ENCODE measurements at places on chromosomes 7 and 10.
A peak's percentile ranks its signal among the peaks of the same experiment; 100 is the strongest.

GRCh38 chr7:105932835-105933477, 30.1 kb upstream of the CDHR3 start:
- no peak for DNase-seq

- peak; percentile 78 for DNase-seq
Observed at GRCh38 chr7:65269150-65269856, 104.4 kb upstream of the ZNF92 start.

DNA sequence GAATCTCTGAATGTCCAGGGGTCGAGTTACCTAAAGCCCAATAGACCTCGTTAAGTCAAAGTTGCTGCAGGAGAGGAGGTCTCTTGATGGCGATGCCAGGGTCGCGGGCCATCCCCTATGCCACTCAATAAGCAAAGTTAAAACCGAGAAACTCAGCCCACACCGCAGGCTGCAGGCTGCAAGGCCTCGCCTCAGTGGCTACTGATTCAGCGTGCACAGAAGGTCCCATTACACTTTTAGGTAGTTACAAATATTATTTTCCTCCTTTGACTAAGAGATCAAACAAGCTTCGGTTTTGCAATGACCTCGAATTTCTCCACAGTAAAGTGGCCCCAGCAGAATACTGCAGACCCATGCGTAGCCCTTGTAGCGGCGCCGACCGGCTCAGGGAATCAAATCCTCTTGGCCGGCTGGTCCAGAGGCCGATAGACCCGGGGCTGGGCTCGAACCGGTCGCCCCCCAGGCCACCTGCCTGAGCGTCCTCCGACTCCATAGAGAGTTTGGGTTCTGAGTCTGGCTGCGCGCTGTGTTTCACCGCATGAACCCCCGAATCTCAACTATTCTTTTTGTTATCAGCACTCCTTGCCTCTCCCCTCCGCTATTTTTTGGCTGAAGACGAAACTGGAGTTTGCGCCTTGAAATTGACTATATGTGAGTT, 2.3 kb downstream of the C1QL3 start:
- no peak for DNase-seq

- DNase-seq = no peak
Observed at GRCh38 chr10:860519-860918, 71.0 kb downstream of the LARP4B start.

GRCh38 chr10:13885238-13885990, 298.6 kb downstream of the PRPF18 start:
- DNase-seq = no peak

DNA sequence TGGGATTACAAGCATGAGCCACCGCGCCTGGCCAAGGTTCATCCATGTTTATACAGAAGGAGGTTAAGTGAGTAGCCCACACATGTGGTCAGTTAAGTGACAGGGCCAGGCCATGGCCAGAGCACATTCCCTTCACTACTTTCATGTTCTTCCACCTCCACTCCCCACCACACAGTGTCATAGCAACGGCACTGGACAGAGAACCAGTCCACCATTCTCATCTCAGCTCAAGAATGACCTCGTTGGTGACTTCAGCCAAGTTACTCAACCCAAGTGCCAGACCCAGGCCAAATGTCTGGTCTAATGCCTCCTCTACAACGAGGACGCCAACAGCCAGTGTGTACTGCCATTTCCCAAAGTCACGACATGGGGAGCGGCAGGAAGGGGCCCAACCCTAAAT, 62.4 kb downstream of the INHBA start:
- no peak for DNase-seq

DNA sequence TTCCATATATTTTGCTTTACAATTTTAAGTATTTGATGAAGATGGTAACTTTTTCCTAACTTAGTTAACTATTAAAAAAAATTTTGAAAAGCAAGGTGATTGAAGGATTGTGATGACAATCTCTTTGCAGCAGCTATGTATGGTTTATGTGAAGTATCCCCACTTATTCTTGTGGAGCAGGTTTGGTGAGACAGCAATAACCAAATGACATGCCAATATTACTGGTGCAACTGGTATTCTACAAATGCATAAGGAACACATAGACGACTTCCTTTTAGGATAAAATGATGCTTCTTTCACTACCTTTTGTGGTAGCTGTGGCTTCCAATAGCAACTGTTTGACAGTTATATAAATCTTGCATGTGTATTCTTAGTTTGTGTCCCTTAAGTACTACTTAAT, 465.3 kb downstream of the PLXDC2 start:
- DNase-seq = no peak

GRCh38 chr10:8967061-8967460, 912.6 kb downstream of the GATA3 start:
- DNase-seq = no peak

- no peak for DNase-seq
Observed at GRCh38 chr7:24974026-24974832, 5.7 kb downstream of the OSBPL3 start.

DNA sequence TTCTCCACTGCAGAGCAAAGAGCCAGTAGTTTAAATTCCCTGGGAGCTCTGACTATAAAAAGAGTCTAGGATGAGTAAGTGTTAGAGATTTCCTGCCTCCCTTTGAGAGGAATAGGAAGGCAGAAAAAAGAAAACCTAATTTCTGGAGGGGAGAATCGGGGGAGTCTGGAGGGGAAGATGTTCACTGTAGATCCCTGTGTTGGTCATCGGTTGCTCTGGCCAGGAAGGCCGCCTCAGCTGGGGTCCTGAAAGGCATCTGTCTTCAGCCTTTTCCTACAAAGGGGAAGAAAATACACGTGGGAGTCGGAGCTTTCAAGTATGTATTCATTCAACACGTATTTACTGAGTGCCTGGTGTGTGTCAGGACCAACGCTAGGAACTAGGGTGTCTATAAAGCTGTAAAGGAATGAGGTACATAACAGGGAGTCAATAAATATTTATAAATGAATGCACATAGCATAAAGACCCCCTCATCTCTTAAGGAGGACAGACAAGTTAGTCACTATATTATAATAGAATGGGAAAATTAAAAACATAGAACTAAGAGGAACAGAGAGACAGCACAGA, 101.1 kb downstream of the ICA1 start:
- no peak for DNase-seq

DNA sequence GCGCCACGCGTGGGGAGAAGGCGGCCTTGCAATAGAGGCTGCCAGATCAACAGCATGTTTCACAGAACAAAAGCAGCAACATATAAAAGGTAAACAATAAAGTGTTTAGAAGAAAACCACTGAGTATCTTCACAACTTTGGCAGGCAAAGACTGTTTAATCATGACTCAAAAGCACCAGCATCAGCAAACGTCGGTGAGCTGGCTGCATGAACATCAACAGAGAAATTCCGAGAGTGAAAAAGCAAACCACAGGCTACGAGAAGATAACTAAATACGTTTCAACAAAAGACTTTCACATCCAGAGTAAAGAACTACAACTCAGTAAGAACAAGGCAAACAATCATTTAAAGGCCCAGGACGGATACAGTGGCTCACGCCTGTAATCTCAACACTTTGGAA, 172.0 kb downstream of the MAD1L1 start:
- no peak for DNase-seq

DNA sequence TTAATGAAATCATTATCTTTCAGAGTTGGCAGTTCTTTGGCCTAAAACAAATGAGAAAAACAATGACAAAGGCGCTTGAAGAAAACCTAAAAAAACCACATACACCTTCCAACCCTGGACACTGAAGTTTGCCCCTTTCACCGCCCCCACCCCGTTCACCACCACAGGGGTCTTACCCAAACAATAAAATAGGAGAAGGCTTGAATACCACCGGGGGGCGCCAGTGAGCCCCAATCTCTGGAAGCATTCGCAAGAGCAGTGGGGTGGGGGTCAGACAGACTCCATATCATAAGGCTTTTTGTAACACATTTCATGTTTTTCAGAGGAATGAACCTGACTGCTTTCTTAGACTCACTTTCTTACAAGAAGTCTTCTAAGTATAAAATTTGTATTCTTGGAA, 163.6 kb downstream of the PIP4K2A start:
- no peak for DNase-seq

- DNase-seq = no peak
Observed at GRCh38 chr10:69640196-69640980, 10.3 kb downstream of the FAM241B start.

DNA sequence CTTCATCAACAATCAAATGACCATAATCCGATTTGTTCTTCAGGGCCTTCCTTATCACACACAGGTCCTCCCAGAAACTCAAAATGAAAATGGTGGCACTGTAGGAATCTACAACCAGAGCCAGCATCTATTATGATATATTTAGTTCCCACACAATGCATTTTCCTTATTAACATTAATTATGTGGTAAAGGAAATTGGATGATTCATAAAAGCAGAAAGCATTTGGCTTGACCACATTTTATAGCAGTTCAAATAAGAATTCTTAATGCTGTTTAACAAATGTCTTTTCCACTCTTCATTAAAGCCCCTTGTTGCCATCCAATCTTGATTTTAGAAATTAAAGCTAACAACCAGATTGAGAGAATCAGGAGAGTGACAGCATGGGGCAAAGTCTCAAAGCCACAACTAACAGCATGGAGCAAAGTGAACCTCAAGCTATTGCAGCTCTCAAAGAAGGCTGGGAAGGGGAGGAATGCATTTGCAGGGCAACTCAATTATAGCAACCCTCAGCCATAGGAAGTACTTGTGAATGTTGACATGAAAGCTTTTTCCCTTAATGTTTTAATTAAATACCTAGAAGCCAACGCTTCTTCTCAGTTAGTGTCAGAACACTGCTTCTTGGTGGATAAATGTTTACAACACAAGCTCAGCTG, 549.1 kb downstream of the NXPH1 start:
- DNase-seq = no peak

DNA sequence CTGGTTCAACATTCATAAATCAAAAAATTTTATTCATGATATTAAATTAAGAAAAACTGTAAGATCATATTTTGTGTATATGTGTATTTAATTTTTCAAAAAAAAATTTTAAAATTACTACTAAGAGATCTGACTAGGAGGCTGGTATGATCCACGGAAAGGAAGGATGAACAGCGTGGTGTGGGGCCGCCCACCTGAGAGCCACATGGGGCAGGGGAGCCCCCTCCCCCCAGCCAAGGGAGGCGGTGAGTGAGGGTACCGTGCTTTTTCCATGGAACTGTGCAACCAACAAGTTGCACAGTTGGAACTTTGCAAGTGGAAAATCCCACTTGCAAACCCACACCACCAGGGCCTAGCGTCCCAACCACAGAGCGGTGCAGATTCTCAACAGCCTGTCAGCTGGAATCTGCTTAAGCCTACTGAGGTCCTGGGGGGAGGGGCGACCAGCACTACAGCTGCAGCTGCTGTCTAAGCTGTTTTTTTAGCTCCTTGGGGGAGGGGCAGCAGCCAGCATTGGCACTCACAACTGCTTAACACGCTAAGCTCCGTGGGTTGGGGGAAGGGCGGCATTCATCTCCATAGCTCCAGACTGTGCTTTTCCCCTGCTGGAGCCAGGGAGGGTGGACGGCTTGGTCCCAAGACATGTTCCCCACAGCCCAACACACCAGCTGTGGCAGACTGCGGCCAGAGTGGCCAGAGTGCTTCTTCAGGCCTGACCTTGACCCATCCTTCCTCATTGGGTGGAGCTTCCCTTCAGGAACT, 94.2 kb upstream of the IGFBP3 start:
- no peak for DNase-seq

DNA sequence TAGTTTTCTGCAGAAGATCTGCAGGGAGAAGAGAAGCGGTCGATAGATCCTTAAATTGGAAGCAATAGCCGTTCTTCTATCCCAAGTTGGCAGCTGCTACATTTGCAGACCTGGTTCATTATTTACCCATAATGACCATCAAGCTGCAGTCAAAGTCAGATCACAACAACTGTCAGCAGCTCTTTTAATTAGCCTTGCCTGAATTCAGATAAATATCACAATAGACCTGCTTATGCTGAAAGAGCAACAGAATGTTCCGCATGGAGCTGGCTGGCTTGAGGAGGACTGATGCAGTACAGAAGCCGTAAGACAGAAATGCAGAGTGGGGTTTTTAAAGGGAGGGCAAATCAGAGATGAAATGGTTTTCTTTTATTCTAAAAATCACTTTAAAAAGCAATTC, 109.4 kb downstream of the HIBADH start:
- DNase-seq = no peak

DNA sequence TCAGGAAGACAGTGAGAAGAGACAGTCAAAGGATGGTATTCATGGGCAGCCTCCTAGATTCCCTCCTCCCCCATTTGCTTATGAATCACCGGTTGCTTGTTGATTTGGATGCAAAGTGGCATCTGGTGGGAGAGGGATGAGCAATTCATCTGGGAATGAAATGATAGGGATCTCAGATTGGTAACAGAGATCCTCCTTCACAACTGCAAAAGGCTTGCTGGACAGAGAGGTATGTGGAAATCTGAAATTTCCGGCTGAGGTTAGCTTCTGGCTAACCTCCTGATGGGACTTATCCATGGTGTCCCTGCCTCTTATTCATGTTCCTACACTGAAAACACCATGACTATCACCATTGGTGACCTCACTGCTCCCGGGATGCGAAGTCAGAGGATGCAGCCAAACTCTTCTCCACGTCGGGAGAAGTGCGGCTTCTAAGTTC, 48.4 kb upstream of the PODXL start:
- no peak for DNase-seq

GRCh38 chr7:30899630-30900029, 12.0 kb upstream of the AQP1 start:
- no peak for DNase-seq

DNA sequence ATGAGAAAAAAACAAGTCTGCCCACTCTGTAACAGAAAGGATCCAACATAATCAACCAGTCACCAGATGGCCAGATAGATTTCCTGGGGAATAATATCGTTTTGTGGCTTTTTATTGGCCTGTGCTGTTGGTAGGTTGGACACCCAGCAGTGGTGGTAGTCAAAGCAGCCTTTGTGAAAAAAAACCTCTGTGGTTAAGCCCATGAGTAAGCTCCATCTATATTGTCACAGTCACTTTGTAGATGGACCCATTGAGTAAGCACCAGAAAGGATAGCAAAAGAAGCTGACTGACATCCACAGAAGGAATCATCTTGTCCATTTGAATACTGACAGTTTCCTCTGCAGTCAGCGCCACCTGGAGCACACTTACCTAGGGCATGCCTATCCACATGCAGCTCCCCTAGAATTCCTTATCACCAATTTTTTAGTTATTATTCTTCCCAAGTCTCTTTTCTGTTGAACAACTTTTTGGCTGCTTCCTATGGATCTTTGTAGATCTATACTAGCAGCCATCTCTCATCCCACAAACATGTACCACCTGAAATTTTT, 96.9 kb downstream of the IQUB start:
- no peak for DNase-seq

- no peak for DNase-seq
Observed at GRCh38 chr10:61098966-61099365, 155.0 kb upstream of the RHOBTB1 start.

GRCh38 chr10:12194752-12195271, 879 bp downstream of the NUDT5 start:
- DNase-seq = no peak

GRCh38 chr10:99123851-99124250, 111.8 kb downstream of the HPSE2 start:
- DNase-seq = no peak
